Endothelial cell (in vitro differentiated cells): ENCODE measurements at places on chromosomes 1 and 21. TPM values are rescaled to one million over a fixed set of nuclear protein-coding genes. Genes with fewer than 3 reads are reported as not detected.

DNA sequence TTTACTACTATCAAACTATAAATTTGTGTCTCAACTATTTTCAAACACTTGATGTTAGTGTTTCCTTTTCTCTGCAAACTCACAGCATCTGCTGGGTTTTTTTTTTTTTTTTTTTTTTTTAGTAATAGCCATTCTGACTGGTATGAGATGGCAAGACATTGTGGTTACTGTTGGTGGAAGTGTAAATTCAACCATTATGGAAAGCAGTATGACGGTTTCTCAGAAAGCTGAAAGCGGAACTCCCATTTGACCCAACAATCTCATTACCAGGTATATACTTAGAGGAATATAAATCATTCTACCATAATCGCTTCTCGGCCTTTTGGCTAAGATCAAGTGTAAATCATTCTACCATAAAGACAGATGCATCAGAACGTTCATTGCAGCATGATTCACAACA, 608.3 kb upstream of the ZP4 start:
- DNase-seq, result no peak
- no peaks in the 10 kb centered on the region for H3K27me3 ChIP-seq
- H3K4me1 ChIP-seq, result no peaks in the 10 kb centered on the region
- no peaks in the 10 kb centered on the region for H3K36me3 ChIP-seq
- H3K4me3 ChIP-seq, result no peak overlapping the region

Gene LGR6
- 0.23 TPM for total RNA-seq

GRCh38 chr1:206903687-206904086, 6.4 kb downstream of the IL24 start:
- peaks cover 9% of the 10 kb centered on the region for H3K36me3 ChIP-seq
- peaks cover 6% of the 10 kb centered on the region for H3K27me3 ChIP-seq
- peaks cover 21% of the 10 kb centered on the region for H3K4me1 ChIP-seq
- H3K27ac ChIP-seq, result no peak overlapping the region

GRCh38 chr1:29711582-29712283, 475.4 kb downstream of the PTPRU start:
- DNase-seq, result no peak
- H3K36me3 ChIP-seq, result no peaks in the 10 kb centered on the region
- H3K27me3 ChIP-seq, result peaks cover 6% of the 10 kb centered on the region
- no peak overlapping the region for H3K27ac ChIP-seq
- peaks cover 21% of the 10 kb centered on the region for H3K4me1 ChIP-seq

DNA sequence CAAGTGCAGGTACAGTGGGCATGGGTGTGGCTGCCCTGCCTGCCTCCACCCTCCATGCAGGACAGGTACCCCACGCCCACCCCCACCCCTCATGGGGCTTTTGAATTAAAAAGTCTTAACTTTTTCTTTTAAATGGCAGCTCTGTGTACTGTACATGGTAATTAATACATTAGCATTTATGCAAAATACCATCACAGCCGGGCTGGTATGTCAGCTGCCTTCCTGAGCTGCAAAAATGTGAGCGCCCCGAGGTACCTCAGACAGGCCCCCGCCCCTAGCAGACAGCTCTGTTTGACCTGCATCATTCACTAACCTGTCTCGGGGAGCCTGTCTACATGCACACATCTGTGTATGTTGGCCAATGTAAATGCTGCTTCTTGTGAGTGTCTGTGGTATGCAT, 42.2 kb upstream of the POU3F1 start:
- peaks cover 18% of the 10 kb centered on the region for H3K4me1 ChIP-seq
- peaks cover 12% of the 10 kb centered on the region for H3K27me3 ChIP-seq
- H3K4me3 ChIP-seq, result no peak overlapping the region
- DNase-seq, result no peak
- no peaks in the 10 kb centered on the region for H3K36me3 ChIP-seq
- no peak overlapping the region for H3K27ac ChIP-seq

DNA sequence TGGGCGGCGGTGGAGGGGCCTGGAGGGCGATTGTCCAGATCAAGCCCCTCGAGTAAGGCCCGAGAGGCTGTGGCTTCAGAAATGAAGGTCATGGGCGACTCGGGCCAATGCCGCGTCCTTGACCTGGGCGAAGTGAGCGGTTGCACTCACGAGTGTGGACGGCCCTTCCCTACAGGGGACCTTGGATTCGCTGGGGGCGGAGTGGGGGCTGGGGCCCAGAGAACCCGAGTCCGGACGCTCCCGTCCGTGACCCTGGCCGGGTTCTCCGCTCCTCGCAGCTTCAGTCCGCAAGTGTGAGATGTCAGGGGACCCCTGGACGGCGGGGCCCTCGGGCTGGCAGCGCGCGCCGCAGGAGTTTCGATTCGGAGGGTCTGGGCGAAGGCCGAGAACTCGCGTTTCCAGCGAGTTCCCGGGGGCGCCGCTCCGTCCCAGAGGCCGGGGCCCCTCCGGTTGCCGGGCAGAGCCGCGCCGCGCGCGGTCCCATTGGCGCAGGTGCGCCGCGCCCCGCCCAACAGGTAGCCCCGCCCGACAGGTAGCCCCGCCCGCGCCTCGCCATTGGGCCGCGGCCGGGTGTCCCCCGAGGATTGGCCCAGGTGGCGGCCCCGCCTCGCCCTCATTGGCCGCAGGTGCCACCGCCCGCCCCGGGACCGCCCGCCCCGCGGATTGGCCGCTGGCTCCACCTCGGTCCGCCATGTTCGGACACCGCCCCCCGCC, at the start of gene PRKCZ:
Gene PRKCZ (plus strand): TSS at position 694 of the 714 bp plus-strand sequence. CDS start 220 bp downstream, outside the sequence.
- peaks cover 7% of the 10 kb centered on the region for H3K4me1 ChIP-seq
- peaks cover 16% of the 10 kb centered on the region for H3K27me3 ChIP-seq
- H3K4me3 ChIP-seq, result peak within 1 kb of the TSS; percentile 89
- no peaks in the 10 kb centered on the region for H3K36me3 ChIP-seq
- no peak within 1 kb of the TSS for H3K27ac ChIP-seq

- H3K36me3 ChIP-seq, result no peaks in the 10 kb centered on the region
- no peaks in the 10 kb centered on the region for H3K4me1 ChIP-seq
- peaks cover 3% of the 10 kb centered on the region for H3K27me3 ChIP-seq
- DNase-seq, result no peak
- no peak overlapping the region for H3K4me3 ChIP-seq
These were observed 119.5 kb downstream of the PCBP3 start for GRCh38 chr21:45763074-45763473.

DNA sequence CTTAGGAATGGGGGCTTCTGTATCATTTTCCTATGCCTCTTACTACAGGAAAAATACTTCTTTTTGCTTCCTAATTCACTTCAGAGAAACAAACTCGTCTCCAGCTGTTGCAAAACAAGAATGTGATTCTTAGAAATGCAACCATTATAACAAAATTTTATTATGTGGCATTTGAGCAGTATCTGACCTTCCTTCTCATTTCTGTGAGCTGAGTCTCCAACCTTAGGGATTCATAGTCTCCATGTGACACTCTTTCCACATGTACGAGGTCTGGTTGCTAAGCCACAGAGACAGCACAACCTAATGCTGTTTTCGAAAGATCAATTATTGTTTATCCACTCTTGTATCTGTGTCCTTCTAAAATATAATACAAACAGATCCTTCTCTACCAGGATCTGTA, 75.3 kb upstream of the RGS4 start:
- H3K4me3 ChIP-seq, result no peak overlapping the region
- H3K36me3 ChIP-seq, result no peaks in the 10 kb centered on the region
- no peaks in the 10 kb centered on the region for H3K4me1 ChIP-seq
- DNase-seq, result no peak

- H3K36me3 ChIP-seq, result peaks cover 3% of the 10 kb centered on the region
- no peak for DNase-seq
- no peak overlapping the region for H3K27ac ChIP-seq
- peaks cover under 1% of the 10 kb centered on the region for H3K27me3 ChIP-seq
These were observed 6.2 kb upstream of the LBR start for GRCh38 chr1:225434046-225434445.

DNA sequence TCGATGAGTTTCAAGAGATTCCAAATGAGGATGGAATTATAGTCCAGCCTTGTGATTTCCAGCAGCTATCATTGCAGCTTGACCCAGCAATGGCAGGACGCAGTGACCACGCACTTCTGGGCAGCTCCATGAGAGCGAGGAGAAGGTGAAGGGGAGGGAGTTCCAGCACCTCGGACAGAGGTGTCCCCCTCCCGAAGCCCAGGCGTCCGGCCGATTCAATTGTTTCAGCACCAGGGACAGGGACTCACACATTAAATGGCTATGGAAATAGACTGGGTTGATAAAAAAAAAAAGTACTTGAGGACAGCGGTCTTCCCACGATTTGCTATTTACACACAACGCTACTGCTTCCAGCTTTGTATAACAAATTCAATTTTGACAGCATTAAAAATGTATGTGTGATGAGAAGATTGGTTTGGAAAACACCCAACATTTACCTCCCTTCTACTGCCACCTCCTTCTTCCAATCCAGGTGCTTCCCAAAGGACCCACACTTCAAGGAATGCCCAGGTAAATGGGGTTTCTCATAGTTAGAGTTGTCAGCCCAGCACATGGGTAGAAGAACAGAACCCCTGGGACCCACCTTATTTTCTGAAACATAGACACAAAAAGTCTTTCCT, 71.8 kb downstream of the DISP3 start:
- H3K27ac ChIP-seq, result no peak overlapping the region
- peak; percentile 82 for DNase-seq
- peaks cover 3% of the 10 kb centered on the region for H3K27me3 ChIP-seq
- H3K4me1 ChIP-seq, result peaks cover 11% of the 10 kb centered on the region

Gene FHAD1
- 2.1 TPM for total RNA-seq

DNA sequence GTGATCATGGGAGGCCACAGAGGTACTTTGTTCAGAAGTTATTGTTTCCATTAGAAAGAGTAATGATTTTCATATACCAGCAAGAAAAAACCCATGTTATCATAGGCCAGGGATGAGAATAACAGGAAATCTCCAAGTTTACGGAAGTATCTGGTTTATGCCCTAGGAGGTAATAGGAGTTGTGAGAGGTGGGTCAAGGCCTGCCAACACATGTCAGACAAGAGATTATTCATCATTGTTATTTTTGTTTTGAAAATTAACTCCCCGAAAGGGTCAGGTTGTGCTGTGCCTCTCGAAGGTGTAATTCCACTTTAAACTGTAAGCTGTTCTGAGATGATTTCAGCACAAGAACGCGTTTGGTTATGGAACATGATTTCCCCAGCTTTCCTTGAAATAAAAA, 218.4 kb downstream of the CAMTA1 start:
- no peaks in the 10 kb centered on the region for H3K36me3 ChIP-seq
- H3K4me1 ChIP-seq, result no peaks in the 10 kb centered on the region
- no peak for DNase-seq
- H3K27me3 ChIP-seq, result peaks cover 4% of the 10 kb centered on the region

DNA sequence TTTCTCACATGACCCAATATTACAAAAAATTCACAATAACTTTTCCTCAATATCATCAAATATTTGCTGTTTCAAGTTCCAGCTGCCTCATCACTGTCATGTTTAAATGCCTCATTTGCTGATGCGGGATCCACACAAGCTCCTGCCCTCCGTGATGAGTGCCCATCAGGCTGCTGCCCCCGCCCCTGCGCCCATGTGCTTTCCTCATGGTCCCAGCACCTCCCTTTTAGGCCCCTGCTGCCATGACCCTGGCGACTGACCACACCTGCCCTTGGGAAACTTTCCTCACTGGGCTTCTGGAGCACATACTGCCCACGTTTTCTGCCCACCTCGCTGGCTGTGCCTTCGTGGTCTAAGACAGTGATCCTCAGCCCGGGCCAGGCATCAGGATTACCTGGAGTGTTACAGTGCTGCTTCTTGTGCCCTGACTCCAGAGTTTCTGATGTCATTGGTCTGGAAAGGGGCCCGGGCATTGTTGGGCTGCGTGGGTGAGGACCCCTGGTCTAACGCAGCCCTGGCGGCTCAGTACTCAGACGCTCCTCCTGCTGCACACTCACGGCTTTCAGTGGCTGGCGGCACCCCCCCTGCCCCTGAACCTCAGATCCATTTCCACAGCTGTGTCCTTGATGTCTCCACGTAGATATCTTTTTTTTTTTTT, 20.5 kb downstream of the PLEKHM2 start:
- H3K4me3 ChIP-seq, result peak overlapping the region; percentile 38
- DNase-seq, result no peak
- peak overlapping the region; percentile 43 for H3K27ac ChIP-seq
- H3K4me1 ChIP-seq, result peaks cover 27% of the 10 kb centered on the region
- no peaks in the 10 kb centered on the region for H3K27me3 ChIP-seq
- H3K36me3 ChIP-seq, result peaks cover 7% of the 10 kb centered on the region

DNA sequence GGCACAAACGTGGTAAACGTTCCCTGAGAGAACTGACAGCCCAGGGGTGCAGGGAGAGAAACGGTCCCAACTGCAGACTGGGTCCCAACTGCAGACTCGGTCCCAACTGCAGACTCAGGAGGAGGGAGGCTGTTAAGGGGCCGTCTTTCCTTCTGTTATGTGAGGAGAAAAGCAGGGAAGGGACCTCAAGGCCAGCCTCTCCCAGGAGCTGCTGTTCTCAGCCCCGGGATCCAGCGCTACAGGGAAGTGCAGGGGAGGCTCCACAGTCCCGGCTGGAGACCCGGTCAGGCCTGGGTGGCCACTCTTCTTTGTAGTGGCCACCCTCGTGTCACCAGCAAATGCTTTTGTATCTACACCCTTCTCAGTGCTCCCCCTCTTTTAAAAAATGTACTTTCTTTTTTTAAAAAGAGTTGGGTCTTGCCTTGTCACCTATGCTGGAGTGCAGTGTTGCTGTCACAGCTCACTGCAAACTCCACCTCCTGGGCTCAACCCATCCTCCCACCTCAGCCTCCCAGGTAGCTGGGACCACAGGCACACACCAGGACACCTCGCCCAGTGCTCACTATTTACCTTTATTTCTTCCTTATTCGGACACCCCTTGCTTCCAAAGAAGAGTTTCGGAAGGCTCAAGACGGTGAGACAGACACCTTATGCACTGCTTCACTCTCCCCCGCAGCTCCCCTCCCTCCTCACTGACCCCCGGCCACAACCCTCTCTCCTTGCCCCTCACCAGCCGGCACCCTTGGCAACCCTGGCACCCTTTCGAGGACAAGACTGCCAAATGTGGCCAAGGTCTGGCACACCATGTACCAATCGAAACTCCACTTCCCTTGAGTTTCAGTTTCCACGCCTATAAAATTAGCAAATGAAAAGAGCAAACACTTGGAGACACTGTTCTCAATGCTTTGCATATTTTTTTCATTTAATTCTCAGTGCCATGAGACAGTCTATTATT, 21.8 kb downstream of the CAPN2 start:
- H3K27ac ChIP-seq, result no peak overlapping the region
- peaks cover 41% of the 10 kb centered on the region for H3K36me3 ChIP-seq
- H3K4me3 ChIP-seq, result no peak overlapping the region
- peaks cover 31% of the 10 kb centered on the region for H3K4me1 ChIP-seq
- H3K27me3 ChIP-seq, result peaks cover 4% of the 10 kb centered on the region

DNA sequence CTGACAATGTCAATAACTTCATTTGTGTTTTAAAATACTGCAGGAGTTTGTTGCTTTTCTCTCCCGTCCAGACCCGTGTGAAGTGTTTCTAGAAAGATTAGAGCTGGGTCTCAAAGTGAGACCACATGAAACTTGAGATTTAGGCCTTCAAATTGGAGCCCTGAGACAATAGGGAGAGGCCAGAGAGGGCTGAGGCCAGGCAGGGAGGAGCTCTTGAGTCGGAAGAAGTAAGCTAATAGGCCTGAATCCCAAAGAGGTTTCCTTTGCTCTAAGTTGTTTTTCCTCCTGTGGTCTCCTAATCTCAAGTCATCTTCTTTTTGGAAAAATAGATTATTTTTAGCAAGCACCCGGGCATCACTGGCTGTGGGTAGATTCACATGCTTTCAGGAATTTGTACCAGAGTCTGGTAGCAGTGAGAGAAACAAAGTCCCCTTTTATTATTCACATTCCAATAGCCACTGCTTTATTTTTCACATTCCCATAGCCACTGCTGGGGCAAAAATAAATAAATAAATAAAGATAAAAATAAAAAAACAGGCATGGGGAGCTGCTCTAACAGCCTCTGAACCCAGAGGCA, 25.6 kb downstream of the CD244 start:
- H3K27ac ChIP-seq, result peak overlapping the region; percentile 43
- H3K27me3 ChIP-seq, result peaks cover 2% of the 10 kb centered on the region
- peaks cover 33% of the 10 kb centered on the region for H3K4me1 ChIP-seq
- H3K4me3 ChIP-seq, result no peak overlapping the region
- H3K36me3 ChIP-seq, result no peaks in the 10 kb centered on the region

GRCh38 chr1:119061700-119062099, 73.6 kb upstream of the TBX15 start:
- H3K4me3 ChIP-seq, result no peak overlapping the region
- no peak overlapping the region for H3K27ac ChIP-seq
- DNase-seq, result no peak
- H3K27me3 ChIP-seq, result peaks cover 1% of the 10 kb centered on the region
- H3K36me3 ChIP-seq, result peaks cover 4% of the 10 kb centered on the region
